ENCODE measurements at places on chromosomes 3 and 15.

DNA sequence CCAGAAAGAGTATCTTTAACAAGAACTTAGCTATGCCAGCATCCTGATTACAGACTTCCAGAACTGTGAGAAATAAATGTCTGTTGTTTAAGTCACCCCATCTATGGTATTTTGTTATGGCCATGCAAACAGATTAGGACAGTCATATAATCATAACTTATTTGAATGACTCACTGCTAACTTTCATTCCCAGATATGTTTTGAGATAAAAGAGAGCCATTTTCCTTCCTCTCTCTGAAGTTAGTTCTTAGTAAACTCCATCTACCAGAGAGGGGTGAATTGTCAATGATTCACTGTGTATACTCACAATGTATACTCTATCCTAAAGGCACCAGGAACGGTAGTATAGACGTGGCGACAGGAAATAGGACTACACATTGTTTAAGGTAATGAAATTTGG lies 179.4 kb upstream of the DPH6 start:
- no peak for DNase-seq

- DNase-seq = no peak
Measured at GRCh38 chr3:28348265-28348628, 274 bp upstream of the ZCWPW2 start.

- no peak for DNase-seq
Measured at GRCh38 chr15:67107014-67107812, 41.8 kb downstream of the SMAD3 start.

GRCh38 chr15:72175186-72176044 lies 22.2 kb downstream of the GRAMD2A start:
- DNase-seq = no peak

- no peak for DNase-seq
Measured at GRCh38 chr15:97443101-97443500, 517.4 kb upstream of the ARRDC4 start.

- DNase-seq = no peak
Measured at GRCh38 chr3:36165509-36166290, 214.6 kb upstream of the STAC start.

All from T-cell (primary cell).